CD4-positive, alpha-beta memory T cell (primary cell): ENCODE measurements at places on chromosomes 1 and 21.

- DNase-seq, result no peak
These were observed 24.4 kb downstream of the CAP1 start for GRCh38 chr1:40064797-40065499.

DNA sequence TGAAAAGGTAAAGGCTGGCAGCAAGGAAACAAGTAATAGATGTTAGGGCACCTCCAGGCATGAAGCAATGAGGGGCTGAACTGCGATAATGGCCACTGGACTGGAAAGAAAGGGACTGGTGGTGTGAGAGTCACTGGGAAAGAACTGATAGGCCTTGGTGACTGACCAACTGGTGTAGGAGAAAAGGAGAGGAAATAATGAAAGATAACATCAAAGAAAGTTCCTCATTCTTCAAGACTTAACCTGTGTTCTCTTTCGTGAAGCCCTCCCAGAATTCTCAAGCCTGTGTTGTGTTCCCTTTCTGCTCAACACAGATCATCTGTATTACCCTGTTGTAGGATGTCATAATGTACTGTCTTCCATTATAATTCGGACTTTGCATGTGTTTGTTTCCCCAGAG is 20.9 kb upstream of the SNX27 start:
- no peak for DNase-seq

DNA sequence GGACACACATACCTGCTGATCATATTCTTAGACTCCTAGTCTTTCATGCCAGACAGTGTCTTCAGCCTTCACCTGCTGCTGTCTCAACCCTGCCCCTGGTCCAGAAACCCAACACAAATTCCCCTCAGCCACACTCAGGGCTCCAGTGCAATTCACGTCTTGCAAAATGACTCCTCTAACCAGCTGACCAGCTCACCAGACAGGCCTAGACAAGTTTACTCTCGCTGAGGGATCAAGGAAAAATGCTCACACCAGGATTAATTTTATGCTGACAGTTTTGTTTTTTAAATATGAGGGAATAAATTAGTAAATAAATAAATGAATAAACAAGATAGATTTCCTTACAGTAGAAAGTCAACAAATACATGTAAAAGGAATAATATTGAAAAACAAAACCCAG is 28.5 kb downstream of the CCDC185 start:
- DNase-seq, result no peak

DNA sequence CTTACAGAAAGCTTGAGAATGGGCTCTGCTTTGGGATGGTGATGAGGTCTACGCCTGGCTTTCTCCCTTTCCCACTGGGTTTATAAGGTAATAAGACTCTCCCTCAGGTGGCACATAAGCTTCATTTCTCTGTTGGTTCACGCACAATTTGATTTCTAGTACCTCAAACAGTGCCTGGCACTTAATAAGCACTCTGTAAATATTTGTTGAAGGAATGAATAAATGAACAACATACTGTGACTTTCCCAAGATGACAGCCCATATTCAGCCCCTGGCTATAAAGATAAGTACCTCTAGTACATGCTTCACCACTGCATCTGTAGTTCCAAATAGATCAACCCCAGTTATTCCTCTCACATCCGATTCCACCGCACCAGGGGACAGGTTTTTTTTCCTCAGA is 17.8 kb downstream of the COPA start:
- DNase-seq, result no peak

DNA sequence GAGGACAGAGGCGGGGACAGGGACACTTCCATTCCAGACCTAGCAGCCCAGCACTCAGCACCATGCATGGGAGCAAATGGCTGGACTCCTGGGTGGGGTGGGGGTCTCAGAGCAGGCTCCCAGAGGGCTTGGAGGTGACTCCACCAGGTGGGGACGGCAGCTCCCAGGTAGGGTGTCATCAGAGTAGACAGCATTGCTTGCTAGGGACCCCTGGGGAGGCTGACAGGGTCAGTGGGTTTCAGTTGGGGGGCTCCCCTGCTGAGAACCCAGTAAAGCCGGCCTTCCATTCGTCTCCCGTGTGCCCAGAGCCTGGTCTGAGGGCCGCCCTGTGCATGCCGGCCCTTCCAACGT is 4.8 kb upstream of the GJC2 start:
- DNase-seq, result no peak

DNA sequence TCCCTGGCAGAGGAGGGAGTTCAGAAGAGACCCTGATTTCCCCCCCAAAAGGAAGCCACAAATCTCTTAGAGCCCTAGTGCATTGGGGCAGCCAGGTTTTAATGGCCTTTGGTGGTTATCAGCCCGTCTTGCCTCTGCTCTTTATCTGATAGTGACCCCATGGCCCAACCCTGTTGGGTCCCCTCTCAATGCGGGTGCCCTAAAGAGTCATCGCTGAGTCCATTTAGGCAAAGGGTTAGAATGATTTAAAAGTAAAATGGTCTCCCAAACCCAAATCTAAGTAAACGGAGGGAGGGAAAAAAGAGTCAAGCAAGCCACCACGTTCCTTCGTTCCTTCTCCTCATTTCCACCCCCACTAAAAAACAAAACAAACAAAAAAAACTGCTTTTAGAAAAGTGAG is 164.0 kb downstream of the RUNX1 start:
- DNase-seq, result no peak

GRCh38 chr1:230120921-230121381 is 53.9 kb downstream of the GALNT2 start:
- DNase-seq, result no peak

- no peak for DNase-seq
These were observed 38.5 kb downstream of the HUNK start for GRCh38 chr21:31911138-31911907.
